Stimulated activated CD8-positive, alpha-beta memory T cell treated with anti-CD3 and anti-CD28 coated beads, Interleukin-4, amount 100 ng/mL, for 4 hours (primary cell): ENCODE measurements at places on chromosomes 3 and 15.

DNA sequence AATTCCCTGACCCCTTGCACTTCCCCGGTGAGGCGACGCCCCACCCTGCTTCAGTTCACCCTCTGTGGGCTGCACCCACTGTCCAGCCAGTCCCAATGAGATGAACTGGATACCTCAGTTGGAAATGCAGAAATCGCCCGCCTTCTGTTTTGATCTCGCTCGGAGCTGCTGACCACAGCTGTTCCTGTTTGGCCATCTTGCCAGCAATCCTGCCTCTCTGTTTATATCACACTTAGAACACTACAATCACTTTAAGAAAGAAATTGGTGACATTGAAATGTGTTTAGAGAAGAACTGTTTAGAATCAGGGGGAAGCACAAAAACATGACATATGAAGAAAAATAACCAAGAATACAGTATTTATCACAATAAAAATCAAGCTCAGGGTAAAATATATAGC, 127.5 kb upstream of the SUCLG2 start:
- no peak for DNase-seq

- DNase-seq = no peak
These were observed 216.7 kb downstream of the IL20RB start for GRCh38 chr3:137174514-137174913.

DNA sequence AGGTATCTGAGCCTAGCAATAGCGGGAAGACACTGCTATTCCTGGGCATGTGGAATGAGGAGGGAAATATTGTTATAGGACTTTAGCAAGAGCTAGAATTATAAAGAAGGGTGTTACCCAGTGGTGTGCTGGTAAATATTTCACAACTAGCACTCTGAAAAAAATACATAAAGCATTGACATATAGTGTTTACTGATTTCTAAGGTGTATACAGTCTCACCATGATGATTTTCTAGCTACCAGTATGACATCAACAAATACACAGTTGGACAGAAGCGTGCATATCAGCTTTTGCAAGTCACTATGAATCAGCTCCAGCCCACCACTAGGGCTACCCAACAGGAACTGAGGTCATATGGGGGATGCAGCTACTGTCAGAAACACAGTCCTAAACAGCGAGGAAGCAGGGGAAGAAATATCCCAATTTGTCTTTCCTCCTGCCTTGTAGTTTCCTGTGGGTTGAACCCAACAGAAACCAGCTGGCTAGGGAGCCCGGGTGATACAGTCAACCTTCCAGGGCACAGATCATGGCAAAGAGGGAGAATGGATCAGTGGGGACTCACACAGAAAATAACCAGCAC, 39.6 kb downstream of the HGD start:
- no peak for DNase-seq

- peak; percentile 49 for DNase-seq
These were observed 82.6 kb downstream of the LSM3 start for GRCh38 chr3:14261229-14261628.

- DNase-seq = no peak
These were observed 170.6 kb upstream of the TSC22D2 start for GRCh38 chr3:150237490-150237889.

- no peak for DNase-seq
These were observed 101.3 kb upstream of the HES1 start for GRCh38 chr3:194034346-194035336.

- no peak for DNase-seq
These were observed 632.7 kb downstream of the NTRK3 start for GRCh38 chr15:87623832-87624231.

- DNase-seq = no peak
These were observed 149.9 kb upstream of the PDZRN3 start for GRCh38 chr3:73774645-73775044.

- DNase-seq = no peak
These were observed 985.2 kb upstream of the SEMA6D start for GRCh38 chr15:46732060-46732459.

GRCh38 chr15:56734013-56734635, 815 bp upstream of the ZNF280D start:
- DNase-seq = no peak

DNA sequence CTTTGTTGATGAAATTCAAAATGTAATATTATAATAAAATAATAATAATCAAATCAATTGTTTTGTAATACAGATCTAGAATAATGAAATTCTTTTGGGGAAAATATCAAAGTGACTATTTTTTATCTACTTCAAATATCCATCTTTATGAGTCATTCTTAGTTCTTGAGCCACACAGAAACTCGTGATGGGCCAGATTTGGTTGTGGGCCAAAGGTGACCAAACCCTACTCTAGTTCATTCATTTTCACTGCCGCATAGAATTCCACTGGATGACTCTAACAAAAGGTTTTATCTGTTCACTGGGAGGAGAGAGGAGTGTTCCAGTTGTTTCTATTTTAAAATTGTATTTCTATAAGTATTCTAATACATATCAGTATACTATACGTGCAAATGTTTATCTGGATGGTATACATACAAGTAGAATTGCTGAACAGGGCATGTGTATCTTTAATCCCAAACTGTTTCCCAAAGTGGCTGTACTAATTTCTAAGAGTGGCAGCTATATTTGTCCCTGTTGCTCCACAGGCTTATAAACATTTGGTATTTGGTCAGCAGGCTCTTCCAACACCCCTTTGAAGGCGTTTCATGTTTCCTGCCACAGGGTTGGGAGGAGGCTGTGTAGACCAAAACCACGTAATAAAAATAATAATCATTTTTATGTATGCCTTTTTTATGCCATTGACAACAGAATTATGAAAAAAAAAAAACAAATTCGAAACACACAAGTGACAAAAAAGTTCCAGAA, 7.3 kb upstream of the RTP3 start:
- DNase-seq = no peak

DNA sequence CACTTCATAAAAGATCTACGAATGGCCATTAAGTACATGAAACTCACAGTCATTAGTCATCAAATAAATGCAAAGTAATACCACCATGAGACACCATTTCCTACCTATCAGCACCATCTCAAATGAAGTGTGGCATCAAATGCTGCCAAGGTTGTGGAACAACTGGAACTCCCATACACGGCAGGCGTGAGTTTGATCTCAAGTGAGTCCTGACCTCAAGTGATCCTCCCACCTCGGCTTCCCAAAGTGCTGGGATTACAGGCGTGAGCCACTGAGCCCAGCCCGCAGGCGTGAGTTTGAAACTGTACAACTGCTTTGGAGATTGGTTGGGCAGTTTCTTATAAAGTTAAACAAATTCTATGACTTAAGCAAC, 28.8 kb upstream of the HDAC11 start:
- DNase-seq = no peak

GRCh38 chr3:170558427-170558826, 27.4 kb downstream of the SLC7A14 start:
- no peak for DNase-seq

DNA sequence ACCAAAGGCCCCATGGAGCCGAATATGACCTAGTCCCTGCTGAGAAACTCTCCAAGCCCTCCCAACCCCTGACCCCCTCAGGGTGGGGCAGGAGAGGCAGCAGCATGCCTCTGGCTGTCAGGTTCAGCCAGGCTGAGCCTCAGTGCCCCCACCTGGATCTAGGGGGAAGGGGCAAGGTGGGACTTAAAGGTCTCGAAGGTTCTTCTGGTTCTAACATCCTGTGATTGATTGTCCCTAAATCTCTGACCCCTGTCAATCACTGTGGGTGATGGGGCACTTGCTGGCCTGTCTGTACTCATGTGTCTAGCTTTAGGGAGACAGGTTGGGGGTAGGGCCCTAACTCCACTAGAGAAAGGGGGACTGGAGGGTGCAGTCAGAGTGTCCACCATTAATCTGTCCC, 13.8 kb downstream of the NBEAL2 start:
- DNase-seq = no peak

DNA sequence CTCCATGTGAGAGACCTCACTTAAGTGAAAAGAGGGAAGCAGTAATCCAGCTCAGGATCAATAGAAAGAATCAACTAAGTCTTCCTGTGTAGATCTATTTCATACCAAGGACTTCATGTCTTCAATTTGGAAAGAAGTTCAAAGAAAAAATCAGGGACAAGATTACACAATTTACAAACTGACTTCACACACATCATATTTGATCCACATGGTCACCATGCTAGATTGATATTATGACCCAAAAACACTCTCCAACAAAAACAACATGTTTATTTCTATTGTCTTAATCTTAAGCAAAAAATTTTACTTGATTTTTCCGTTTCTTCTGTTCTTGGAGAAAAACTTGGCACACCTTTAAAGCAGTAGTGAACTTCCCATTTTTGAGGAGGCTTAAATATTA, 76.3 kb downstream of the THBS1 start:
- no peak for DNase-seq

DNA sequence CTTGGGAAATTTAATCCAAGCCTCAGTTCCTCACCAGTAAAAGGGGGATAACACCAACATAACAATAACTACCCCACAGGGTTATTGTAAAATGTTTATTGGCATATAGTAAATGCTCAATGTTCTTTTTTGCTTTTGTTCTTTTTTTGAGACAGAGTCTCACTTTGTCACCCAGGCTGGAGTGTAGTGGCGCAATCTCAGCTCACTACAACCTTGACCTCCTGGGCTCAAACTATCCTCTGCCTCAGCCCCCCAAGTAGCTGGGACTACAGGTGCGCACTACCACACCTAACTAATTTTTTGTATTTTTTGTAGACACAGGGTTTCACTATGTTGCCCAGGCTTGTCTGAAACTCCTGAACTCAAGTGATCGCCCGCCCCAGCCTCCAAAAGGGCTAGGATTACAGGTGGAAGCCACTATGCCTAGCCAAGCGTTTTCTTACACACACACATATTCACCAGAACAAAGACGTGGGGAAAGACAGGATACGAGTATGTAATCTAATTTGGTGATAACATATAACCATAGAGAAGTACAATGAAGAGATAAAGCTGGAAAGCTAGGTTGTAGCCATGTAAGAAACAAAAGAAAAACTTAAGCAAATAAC, 11.7 kb downstream of the STAG1 start:
- DNase-seq = no peak

DNA sequence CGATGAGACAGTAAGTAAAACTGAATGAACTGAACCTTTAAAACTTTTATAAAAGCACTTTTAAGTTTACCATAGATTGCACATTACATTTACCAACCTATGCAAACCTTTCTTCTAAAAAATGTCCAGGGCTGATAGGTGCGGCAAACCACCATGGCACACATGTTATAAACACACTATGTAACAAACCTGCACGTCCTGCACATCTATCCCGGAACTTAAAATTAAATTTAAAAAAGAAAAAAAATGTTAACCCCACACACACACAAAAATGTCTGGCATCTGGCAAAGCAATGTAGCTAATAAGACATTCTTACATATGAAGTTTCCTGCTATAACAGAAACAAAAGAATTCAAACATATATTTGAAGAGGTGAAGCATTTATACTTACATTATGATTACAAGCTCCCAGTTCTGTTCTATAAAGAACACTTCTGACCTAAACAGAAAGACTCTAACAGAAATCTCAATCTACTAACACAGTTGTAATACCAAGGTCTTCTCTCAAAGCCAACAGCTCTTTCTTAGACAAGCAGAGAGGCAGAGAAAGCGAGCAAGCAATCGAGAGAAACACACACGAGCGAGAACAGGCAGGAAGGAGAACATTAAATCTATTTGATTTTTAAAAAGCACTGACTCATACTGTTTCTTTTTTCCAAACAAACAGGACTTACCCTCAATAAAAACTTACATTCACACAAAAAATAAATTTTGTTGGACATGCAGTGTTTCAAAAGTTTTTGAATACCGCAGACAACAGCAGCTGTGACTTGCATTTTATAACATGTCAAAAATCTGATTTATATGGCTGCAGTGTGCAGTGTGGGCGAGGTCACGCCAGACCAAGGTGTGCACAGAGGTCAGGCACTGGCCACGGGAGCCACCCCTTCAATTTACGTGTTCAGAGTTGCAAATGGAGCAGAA, at the start of gene NRG4:
Gene NRG4 (minus strand): TSS at position 798 of the 925 bp plus-strand sequence. CDS start 1,194 bp downstream, outside the sequence.
- DNase-seq = no peak

DNA sequence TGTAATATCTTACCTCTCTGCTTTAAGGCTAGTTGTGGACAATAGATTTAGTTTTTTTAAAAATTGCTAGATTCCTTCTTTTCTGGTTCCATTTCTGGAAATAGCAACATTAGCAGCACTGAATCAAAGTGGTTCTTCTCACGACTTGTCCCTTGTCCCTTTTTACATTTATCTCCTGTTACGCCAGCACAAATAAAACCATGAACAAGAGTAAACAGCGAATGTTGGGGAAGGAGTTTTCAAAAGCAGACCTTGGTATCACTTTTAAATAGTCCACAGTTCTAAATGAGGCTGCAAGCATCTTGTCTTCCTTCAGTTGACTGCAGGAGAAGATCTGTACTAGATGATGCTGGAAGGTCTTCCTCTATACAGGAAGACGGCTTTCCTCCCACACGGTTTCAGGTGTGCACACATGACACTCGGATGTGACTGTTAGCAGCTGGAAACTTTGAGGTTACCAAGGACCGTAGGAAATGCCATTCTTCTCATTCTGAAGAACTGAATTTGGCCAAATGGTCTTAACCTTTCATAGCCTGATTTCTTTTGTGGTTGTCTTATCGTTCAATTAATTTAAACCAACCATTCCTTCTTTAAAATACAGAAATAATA, 251.0 kb upstream of the ICE2 start:
- DNase-seq = no peak

DNA sequence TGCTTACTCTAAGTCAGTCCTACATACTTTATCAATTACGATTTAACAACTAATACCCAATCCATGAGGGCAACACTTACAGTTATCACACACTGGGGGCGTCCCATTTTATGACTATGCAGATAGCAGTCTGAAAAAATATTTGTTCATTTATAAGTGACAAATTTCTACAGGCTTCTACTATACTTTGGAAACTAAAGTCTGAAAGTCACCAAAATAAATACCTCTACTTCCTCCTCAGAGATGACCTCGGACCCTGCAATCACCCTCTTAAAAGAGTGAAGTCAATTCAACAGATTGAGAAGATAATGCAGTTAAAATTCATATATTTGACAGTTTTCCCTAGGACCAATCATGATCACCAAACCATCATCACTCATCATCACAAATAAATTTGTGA, 76.6 kb downstream of the GSK3B start:
- DNase-seq = no peak

- no peak for DNase-seq
These were observed 44.6 kb upstream of the VILL start for GRCh38 chr3:37945807-37946530.

GRCh38 chr3:138890555-138891187, 55.9 kb upstream of the PIK3CB start:
- no peak for DNase-seq

DNA sequence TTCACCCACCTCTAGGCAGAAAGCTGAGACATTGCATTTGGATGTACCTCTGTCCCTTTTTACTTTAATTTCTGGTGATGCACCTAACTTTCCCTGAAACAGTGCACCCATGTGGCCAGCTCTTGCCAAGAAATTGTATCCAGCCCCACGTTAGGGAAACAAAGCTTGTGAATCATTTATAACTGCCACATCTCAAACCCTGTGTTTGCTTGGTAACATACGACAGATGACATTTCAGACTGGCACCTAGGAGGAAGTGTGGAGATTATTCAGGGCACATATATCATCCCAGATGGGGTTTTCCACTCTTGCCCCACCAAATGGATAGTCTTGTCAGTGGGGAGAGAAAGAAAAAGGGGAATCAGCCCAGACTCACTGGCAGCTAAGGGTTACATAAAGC, 2.1 kb downstream of the CYB561D2 start:
- no peak for DNase-seq

GRCh38 chr15:25734680-25735355, 128.3 kb downstream of the ATP10A start:
- no peak for DNase-seq
